ENCODE measurements at places on chromosomes 16 and 17.

DNA sequence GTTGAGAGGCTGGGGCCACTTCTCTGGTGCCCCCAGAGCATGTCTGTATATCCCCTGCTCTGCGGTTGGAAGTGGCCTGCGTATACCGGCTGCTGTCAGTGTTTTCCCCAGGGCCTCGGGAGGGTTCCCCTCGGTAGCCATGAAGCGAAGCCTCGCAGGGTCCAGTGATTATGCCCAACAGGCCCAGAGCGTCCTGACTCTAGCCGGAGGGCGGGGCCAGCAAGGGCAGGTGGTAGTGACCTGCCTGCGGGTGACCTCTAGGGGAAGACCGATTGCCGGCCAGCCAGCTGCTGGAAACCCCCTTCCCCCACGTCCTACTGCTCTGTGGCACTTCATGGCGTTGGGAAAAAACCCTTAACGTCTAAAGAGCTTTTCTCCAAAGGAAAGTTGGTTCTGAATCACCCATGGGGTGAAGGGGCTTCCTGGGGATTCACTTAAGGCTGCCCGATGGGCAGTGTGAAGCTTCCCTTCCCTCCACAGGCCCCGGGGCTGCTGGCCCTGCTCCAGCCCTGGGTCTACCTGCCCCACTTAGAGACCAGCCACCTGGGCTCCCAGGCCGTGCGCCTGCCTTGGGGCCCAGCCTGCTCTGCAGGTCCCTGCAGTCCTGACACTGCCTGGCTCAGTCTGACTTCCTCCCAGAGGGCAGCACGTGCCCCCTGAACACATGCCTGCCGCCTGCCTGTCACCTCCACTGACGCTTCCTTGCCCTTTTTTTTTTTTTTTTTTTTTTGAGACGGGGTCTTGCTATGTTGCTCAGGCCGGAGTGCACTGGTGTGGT is 72.8 kb downstream of the SOCS1 start:
- no peaks in the 10 kb centered on the region for H3K27me3 ChIP-seq
- H3K4me3 ChIP-seq: no peak overlapping the region
- DNase-seq: no peak
- H3K27ac ChIP-seq: no peak overlapping the region

DNA sequence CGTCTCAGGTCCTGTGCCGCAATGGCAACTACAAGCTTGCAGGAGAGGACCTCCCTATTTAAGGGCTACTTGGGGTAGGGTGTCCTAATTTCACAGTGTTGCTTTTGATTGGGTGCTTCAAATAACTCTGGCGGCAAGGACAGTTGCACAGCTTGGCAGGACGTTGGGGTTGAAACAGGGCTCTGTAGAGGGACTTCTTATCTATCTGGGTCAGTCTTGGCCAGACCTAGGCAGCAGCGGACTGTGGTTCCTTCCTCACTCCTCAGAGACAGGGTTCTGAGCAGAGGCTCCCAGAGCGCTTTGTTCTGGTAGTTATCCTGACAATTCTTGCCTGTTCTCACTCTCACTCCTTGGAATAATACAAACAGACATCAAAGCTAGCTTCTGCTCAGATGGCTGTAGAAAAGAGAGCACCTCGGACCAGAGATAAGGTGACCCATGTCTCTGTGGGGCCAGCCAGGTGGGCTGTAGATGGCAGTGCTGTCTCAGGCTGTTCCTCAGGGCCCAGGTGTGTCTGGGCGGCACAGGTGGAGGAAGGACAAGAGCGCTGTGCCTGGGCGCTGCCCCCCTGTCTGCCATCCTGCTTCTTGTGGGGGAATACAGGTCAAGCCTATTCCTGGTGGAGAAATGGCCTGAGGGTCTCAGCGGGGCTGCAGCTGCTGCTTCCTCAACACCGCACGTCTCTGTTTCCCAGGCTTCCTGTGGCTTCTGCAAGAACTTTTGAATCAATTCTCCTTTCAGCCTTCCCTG is 61.0 kb downstream of the PLD6 start:
- peaks cover 79% of the 10 kb centered on the region for H3K36me3 ChIP-seq
- peaks cover 19% of the 10 kb centered on the region for H3K4me1 ChIP-seq
- no peak overlapping the region for H3K4me3 ChIP-seq
- no peak for DNase-seq
- no peaks in the 10 kb centered on the region for H3K27me3 ChIP-seq

DNA sequence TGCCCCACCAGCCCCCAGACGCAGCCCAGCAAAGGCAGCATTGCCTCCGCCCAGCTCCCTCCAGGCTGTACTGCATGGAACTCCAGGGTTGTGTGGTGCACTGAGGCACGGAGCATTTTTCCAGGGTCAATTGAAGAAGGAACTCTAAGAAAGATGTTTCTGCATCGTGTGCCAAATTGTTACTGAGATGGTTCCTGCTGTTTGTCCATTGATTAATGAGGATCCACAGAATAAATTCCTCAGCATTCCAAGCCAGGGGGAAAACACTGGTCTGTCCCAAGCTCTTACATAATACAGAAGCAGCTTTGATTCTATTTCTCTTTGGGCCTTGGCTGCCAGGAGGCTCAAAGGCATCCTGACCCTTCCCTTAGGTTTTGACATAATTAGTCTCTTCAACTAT is 80.9 kb downstream of the ZNF423 start:
- H3K36me3 ChIP-seq: no peaks in the 10 kb centered on the region
- DNase-seq: no peak
- H3K27me3 ChIP-seq: no peaks in the 10 kb centered on the region

GRCh38 chr16:15553313-15554088 is 89.5 kb downstream of the MARF1 start:
- no peak overlapping the region for H3K27ac ChIP-seq
- H3K4me3 ChIP-seq: no peak overlapping the region
- no peaks in the 10 kb centered on the region for H3K36me3 ChIP-seq
- no peaks in the 10 kb centered on the region for H3K27me3 ChIP-seq

DNA sequence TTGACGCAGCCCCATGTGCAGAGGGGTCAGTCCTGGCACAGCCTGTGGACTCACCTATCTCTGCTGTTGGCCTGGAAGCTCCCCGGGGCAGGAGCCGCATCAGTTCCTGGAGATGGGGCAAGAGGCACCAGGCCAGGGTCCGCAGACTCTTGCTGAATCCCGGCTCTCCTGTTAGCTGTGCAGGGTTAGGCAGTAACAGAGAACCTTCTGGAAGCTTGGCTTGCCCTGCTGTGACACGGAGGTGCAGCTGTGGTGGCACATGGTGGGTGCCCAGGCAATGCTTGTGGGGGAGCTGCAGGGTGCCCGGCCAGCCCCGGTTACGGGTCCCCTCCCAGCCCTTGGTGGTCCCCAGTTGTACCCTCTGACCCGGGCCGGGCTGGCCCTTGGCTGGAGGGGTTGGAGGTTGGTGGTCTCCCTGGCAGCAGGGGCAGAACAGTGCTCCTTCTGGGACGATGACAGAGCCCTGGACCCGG is 26.0 kb upstream of the ZNF469 start:
- H3K4me1 ChIP-seq: no peaks in the 10 kb centered on the region
- no peak overlapping the region for H3K4me3 ChIP-seq
- no peaks in the 10 kb centered on the region for H3K36me3 ChIP-seq
- DNase-seq: no peak
- H3K27ac ChIP-seq: no peak overlapping the region

DNA sequence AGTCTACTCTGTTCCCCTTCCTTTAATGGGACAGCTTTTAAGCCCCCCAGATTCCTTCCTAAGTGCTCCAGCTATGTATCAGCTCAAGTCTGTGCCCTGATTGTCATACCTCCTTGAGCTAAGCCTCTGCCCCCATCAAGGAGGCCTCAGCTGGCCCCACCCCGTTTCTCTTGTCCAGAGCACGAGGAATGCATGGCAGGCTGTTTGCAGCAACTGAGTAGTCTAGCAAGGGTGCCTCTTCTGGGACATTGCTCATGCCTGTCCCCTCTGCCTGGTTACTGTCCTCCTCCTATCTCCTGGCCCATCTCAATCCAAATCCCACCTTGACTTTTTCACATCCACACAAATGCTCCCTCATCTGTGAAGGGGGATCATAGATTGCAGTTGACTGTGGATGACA is 27.8 kb upstream of the TMEM220 start:
- no peaks in the 10 kb centered on the region for H3K36me3 ChIP-seq
- H3K4me3 ChIP-seq: no peak overlapping the region
- DNase-seq: peak; percentile 82

DNA sequence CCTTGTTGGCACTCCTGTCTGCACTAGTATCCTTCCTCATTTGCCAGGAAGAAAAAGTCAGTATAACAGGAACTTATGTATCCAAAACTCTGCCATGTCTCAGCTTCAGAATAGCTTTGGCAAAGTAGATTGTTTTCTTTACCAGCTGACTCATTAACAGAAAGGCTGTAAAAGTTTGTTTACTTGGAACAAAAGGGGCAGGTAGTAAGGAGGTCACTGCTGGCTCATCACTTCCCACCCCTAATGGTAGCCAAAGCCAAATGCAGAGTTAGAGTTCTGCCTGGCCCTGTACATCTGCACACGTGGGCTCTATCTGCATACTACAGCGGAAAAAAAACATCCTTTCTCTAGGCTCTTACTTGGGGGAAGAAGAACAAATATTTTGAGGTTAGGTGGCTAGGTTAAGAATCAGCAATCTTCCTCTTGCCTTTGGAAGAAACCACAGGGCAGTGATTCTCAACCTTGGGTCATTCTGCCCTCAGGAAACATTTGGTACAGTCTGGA is 90.9 kb upstream of the BCAR1 start:
- no peak overlapping the region for H3K4me3 ChIP-seq
- H3K36me3 ChIP-seq: no peaks in the 10 kb centered on the region
- peaks cover 40% of the 10 kb centered on the region for H3K4me1 ChIP-seq

DNA sequence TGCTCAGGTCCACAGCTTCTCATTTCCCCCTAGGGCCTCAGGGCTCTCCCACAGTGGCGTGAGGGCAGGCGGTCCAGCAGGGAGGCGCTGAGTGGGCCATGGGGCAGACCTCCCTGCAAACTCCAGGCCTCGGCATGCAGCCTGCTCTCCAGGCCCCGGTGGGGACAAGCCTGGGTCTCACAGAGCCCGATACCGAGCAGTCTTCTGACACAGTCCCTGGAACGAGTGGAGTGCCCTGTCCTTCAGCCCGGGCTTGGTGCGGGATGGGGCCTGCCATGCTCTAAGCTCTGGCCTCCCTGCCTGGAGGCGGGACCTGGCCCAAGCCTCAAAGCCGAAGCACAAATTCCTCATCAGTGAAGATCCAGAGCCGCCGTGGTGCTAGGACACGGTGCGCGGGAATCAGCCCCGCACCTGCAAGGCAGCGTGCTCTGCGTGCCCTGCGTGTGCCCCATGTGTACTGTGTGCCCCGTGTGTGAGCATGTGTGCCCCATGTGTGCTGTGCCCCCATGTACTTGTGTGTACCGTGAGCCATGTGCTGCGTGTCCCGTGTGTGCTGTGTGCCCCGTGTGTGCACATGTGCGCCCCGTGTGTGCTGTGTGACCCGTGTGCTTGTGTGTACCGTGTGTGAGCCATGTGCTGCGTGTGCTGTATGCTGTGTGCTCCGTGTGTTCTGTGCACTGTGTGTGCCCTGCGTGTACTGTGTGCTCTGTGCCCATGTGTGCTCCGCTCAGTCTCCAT is 56.1 kb downstream of the ENGASE start:
- no peak for DNase-seq
- no peaks in the 10 kb centered on the region for H3K36me3 ChIP-seq
- no peaks in the 10 kb centered on the region for H3K4me1 ChIP-seq
- no peaks in the 10 kb centered on the region for H3K27me3 ChIP-seq

DNA sequence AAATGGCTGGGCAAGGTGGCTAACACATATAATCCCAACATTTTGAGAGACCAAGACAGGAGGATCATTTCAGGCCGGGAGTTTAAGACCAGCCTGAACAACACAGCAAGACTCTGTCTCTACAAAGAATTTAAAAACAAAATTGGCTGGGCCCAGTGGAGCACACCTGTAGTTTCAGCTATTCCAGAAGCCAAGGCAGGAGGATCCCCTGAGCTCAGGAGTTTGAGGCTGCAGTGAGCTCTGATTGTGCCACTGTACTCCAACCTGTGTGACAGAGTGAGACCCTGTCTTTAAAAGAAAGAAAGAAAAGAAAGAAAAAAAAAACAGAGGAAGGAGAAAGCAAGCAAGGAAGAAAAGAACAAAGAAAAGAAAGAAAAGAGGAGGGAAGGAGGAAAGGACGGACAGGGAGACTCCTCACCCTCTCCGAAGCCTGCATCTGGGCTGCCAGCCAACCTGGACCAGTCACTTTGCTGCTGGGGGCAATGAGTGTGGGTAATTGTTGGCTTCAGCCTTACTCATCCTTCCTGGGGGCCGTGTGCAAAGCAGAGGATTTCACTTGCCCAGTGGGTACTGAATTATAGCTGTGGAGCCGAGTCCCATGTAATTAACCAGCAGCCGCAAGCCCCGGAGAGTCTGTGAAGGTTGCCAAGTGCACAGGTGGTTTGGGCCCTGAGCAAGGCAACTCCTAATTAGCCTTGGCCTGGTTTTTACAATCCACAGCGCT is 6.7 kb upstream of the MT4 start:
- H3K27me3 ChIP-seq: no peaks in the 10 kb centered on the region
- peaks cover 9% of the 10 kb centered on the region for H3K4me1 ChIP-seq
- DNase-seq: no peak
- no peaks in the 10 kb centered on the region for H3K36me3 ChIP-seq
- H3K27ac ChIP-seq: no peak overlapping the region
- H3K4me3 ChIP-seq: no peak overlapping the region

DNA sequence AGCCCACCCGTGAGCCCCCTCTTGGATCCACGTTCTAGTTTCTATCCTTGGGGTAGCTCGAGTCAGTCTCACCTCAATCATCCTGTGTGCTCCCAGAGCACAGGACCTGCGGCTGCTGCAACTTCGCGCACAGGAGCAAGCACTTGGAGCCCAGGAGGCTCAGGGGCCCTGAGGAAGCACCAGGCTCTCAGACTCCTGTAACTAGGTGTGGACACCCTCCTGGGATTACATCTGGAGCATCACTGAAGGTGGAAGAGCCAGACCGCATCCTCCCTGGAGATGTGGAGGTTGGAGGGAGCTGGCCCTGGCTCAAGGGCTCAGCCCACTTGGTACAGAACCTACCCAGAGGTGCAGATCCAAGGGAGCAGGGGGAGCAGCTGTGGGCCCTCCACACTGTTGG is 2.7 kb downstream of the HBQ1 start:
- H3K4me3 ChIP-seq: no peak overlapping the region
- H3K27ac ChIP-seq: no peak overlapping the region
- peaks cover 3% of the 10 kb centered on the region for H3K27me3 ChIP-seq
- peaks cover 24% of the 10 kb centered on the region for H3K4me1 ChIP-seq

DNA sequence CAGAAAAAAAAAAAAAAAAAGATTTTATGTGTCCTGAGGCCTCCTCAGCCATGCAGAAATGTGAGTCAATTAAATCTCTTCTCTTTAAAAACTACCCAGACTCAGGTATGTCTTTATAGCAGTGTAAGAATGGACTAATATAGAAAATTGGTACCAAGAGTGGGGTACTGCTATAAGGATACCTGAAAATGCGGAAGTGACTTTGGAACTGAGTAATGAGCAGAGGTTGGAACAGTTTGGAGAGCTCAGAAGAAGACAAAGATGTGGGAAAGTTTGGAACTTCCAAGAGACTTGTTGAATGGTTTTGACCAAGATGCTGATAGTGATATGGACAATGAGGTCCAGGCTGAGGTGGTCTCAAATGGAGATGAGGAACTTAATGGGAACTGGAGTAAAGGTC is 17.3 kb upstream of the CNEP1R1 start:
- no peak overlapping the region for H3K4me3 ChIP-seq
- no peaks in the 10 kb centered on the region for H3K27me3 ChIP-seq
- no peak for DNase-seq
- no peak overlapping the region for H3K27ac ChIP-seq
- no peaks in the 10 kb centered on the region for H3K36me3 ChIP-seq
